ENCODE measurements at places on chromosomes 3 and 15.

DNA sequence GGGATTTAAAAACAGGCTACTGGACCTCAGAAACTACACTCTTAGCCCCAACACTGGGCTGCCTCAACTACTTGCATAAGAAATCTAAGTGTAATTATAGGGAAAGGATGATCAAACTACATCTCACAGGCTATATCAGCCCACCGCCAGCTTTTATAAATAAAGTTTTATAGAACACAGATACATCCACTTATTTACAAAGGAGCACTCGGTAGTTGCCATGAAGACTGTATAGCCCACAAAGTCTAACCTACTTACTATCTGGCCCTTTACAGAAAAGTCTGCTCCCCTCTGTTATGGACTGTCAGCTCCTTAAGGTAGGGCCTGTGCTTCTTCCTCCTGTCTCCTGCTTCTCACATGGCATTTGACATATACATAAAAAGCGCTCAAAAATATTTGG, 9.5 kb downstream of the OSBPL10 start:
- no peak for DNase-seq

- DNase-seq: no peak
These were observed 6.3 kb upstream of the SCN5A start for GRCh38 chr3:38655708-38656300.

DNA sequence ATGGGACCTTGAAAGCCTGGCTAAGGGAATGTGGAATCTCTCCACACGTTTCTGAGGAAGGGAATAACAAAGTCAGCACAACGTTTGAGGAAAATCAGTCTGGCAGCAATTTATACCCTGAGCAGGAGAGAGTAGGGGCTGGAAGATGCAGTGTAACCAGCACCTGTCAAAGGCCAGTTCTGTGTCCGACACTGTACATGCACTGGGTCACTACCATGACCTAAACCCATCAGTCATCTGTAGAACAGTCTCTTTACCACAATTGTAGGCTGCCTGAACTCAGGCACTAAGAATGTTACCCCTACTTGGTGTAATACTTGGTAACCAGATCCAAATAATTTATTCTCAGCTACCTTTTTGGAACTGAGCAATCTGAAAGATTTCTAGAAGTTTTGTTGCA, 113.4 kb downstream of the FEZF2 start:
- DNase-seq: no peak

DNA sequence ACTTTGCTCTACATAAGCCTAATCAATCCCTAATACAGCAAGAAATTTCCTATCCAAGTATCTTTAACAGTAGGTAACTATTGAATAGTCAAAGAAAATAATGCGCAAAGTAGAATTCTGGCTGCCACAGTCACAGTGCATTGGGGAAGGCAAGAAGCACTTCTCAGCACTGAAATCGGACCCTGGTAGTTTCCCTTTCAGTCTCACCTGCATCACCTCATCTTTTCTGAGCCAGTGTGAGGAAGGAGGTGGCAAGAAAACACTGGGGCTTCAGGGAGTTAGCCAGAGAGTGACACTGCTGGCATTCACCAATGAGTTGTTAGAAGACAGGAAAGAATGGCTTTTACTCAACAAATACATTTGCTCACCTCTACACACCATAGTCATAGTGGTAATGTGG, 8.3 kb downstream of the TRIM42 start:
- no peak for DNase-seq

- DNase-seq: peak; percentile 11
These were observed 15.0 kb downstream of the SFMBT1 start for GRCh38 chr3:53030619-53031449.

DNA sequence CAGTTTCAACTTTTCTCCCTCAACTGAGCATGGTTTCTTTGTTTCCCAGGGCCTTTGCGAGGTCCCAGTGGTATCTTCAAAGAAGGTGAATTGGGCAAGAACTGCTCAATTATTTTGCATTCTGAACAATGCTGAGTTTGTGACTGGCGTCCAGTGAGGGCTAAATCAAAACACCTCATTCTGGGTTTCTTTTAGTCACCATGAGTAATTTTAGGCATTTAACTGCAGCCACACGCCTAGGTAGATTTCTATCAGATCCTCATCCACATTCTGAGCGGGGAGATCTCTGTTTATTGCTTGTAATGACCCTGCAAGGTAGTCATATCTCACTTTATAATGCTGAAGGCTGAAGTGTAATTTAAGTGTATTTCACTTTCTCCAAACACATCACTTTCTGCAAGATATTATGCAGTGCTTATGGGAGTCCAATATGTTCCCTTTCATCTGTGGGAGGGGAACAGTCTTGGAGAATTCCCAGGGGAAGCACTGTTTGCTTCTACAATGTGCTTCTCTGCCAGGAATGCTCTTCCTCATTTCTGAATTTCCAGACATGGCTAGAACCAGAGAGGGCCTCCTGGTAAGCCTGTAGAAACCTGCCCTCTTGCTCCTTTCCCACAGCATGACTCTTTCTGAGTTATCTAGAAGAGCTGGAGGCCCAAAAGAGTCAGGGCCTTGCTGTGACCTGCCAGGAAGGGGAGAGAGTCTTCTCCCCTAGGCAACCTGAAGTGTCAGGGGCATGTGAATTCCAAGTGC, 91.7 kb downstream of the FRMD4B start:
- DNase-seq: no peak

DNA sequence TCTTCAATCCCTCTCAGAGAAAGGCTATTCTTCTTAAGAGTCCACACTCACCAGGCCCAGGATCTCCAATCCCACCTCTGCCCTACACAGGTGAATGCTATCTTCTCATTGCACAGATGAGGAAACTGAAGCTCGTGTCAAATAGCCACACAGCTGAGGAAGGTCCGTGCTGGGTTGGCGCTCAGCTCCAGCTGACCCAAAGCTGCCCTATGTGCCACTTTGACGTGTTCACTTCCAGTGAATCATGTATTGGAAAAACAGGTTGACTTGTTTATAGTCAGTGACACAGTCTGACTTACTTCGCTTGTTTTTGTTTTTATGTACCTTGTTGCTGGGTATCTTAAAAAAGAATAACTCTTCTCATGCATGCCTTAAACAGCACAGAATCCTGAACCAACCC, 32.4 kb upstream of the ALDH1A3 start:
- no peak for DNase-seq

- DNase-seq: no peak
These were observed 109.2 kb downstream of the TCF12 start for GRCh38 chr15:57027596-57027995.

GRCh38 chr15:41819455-41820050, 8.3 kb upstream of the JMJD7 start:
- DNase-seq: no peak

Measured in stimulated activated CD8-positive, alpha-beta memory T cell treated with anti-CD3 and anti-CD28 coated beads, Interleukin-15, amount 100 ng/mL, for 4 hours (primary cell).